Amygdala (tissue), 56 donors: ENCODE measurements at places on chromosomes 1 and 21.
A peak's percentile ranks its signal among the peaks of the same experiment; 100 is the strongest.

GRCh38 chr1:231420959-231421545 lies 1.0 kb downstream of the EGLN1 start:
- peak; percentile 14 for DNase-seq

- no peak for DNase-seq
Observed at GRCh38 chr1:100391675-100392074, 39.4 kb downstream of the CDC14A start.

GRCh38 chr21:44846485-44847260 lies 26.8 kb downstream of the PTTG1IP start:
- DNase-seq: no peak

- DNase-seq: no peak
Observed at GRCh38 chr1:212591922-212592321, 16.6 kb upstream of the ATF3 start.

DNA sequence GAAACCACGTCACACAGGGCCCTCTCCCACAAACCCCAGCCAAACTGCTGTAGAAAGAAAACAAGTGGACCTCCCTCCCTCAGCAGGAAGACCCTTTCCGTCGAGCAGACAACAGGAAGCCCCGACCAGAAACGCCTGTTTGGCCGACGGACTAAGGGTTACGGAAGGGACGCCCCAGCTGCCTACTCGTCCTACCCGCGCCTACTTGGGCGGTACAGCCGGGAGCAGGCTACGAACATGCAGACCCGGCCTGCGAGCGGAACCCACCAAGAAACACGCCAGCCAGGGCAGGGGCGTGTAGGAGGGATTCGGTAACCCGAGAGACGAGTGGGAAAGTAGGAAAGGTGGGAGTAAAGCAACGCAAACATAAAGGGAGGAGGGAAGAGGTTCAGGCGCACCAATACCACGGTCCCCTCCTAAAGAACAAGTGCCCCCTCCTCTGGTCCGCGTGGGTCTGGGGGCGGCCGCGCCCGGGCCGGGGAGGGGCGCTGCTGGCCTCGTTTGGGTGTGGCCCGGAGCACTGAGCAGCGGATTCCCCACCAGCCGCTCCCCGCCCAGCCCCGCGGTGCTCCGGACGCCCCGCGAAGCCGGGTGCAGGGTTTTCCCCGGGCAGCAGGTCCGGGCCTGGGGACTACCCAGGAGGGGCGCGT lies 450 bp downstream of the S100A10 start:
- no peak for DNase-seq

- no peak for DNase-seq
Observed at GRCh38 chr1:59288046-59288445, 8.8 kb upstream of the FGGY start.
